ENCODE measurements at places on chromosomes 3 and 15.

- DNase-seq: no peak
Observed at GRCh38 chr3:167350245-167350862, 29.7 kb downstream of the ZBBX start.

- DNase-seq: no peak
Observed at GRCh38 chr15:31776039-31776438, 254.3 kb upstream of the CHRNA7 start.

GRCh38 chr3:76855451-76855850, 184.4 kb upstream of the ROBO2 start:
- no peak for DNase-seq

- no peak for DNase-seq
Observed at GRCh38 chr15:61327019-61327631, 98.0 kb upstream of the RORA start.

DNA sequence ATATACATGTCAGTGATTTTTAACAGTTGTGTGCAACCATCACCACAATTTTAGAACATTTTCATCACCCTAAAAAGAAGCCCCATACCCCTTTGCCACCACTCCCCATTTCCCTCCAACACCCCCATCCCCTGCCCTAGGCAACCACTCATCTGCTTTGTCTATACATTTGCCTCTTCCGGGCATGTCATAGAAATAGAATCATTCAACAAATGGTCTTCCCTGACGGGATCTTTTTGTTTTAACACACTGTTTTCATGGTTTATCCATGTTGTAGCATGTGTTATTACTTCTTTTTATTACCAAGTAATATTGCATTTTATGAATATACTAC, 4.0 kb downstream of the VILL start:
- no peak for DNase-seq

GRCh38 chr15:69609776-69610175, 157.2 kb downstream of the RPLP1 start:
- DNase-seq: no peak

DNA sequence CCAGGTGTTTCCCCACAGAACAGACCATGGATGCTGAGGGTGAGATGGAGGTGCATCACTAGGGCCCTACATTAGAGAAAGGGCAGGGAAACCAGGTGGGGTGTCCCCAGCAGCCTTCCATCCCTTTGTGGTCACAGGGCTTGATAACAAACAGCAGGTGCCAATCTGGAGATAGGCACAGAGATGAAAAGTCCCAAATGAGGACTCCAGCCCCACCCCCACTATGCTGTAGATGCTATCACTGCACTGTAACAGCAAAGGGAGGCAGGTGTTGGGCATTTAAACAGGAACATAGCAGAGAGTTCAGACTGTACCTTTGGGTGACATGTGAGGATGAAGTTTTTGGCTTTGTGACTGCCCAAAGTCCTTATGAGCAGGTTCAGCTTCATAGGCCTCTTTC, 21.4 kb downstream of the IL20RB start:
- DNase-seq: no peak

Data from sciatic nerve (tissue), 2 donors.